Sciatic nerve (tissue), 2 donors: ENCODE measurements at places on chromosomes 2 and 18. TPM values are rescaled to one million over a fixed set of nuclear protein-coding genes. Genes with fewer than 3 reads are reported as not detected.

- DNase-seq = no peak
Measured at GRCh38 chr18:32934201-32934600, 161.4 kb upstream of the KLHL14 start.

DNA sequence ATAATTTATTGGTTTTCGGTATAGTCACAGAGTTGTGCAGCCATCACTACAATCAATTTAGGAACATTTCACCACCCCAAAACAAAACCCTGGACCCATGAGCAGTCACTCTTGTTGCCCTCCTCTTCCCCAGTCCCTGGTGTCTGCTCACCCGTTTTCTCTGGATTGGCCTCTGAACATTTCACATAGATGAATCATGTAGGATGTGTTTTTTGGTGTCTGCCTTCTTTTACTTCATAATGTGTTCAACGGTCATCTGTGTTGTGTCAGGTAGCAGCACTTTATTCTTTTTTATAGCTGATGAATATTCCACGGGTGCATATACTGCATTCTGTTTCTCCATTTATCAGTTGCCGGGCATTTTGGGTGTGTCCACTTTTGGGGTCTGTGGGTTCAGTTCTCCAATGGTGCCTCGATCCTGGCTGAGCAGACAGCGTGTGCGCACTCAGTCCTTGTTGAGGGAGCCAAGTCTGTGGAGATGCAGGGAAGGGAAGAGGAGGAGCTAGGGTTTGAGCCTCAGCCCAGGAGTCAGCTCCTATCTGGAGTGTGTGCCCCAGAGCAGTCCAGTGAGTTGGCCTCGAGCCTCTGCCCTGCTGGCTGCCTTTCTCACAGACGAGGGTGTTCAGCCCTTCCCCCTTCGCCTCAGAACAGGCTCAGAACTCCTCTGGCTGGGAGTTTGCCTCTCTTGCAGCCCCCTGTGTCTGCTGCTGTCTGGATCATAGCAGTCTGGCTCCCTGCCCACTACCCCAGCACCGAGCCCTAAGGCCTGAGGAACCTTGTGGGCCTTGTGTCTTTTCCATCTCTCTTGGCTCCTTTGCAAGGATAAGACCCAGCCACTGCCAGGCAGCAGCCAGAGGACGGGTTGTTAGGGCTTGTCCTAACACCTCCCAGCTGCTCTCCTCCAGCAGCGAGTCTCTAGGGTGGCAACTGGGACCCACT is 18.0 kb downstream of the C2orf74 start:
- no peak for DNase-seq

GRCh38 chr2:27627963-27628766 is 647 bp downstream of the CCDC121 start:
- DNase-seq = no peak

- no peak for DNase-seq
Measured at GRCh38 chr2:227942021-227942420, 70.6 kb downstream of the DAW1 start.

DNA sequence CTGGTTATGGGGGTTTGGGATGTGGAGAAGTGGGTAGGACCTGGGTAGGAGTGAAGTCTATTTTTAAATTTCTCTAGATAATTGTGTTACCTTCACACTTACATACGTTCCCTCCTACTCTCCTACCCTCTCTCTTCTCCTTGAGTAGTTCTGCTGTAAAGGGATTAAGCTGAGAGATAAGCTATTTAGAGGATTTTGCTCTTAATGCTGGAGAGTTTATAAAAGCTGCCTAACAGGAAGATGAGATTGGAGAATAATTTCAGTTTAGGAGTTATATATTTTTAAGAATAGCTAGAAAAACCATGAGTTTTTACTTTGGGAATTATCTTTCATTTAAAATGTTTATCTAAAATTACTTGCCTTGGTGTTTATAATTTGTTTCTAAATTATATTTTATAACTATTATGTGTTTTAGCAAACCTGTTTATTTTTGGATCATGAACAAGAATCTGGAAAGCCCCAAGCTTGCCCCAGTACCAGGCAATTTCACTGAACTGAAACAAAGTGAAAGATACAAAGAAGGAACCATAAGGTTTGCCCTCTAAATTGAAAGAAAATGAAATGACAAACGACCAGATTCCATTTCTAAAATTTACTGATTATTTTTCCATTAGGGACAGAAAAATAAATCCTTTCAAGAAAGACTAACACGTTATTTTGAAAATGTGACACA is 101.5 kb downstream of the ZNF532 start:
- DNase-seq = no peak

- no peak for DNase-seq
Measured at GRCh38 chr2:66387016-66387753, 47.7 kb upstream of the MEIS1 start.

- no peak for DNase-seq
Measured at GRCh38 chr18:54117853-54118773, 106.4 kb downstream of the MBD2 start.

DNA sequence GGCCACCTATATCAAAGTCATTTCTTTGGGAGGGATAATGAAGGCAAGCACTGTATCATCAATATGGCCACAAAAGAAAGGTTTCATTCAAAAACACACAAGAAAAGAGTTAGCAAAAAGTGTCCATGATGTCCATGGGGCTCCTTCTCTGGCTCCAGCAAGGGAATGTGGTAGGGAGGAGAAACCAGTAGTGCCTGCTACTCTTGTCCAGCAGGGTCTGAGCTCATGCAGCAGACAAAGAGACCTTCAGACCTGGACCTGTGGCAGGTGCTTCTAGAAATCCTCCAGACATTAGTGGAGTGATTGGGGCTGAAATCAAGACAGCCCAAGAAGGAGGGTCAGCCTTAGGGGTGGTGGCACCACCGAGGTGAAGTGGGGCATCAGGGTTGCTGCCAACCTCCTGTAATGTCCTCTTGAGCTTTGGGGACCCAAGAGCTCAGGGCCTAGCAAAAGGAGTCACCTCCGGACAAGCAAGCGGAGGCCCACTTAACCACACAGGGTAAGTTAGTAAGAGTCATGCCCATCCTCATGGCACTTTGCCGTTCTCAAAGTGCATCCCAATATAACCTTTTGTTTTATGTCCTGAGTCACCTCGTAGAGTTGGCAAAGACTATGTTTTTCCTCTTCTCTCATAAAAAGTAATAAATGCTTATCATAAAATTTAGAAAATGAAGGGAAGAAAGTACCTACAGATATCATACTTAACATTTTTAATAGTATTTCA is 112.6 kb upstream of the YPEL5 start:
- DNase-seq = no peak

The OSR1 gene
- total RNA-seq = 11.6 TPM

DNA sequence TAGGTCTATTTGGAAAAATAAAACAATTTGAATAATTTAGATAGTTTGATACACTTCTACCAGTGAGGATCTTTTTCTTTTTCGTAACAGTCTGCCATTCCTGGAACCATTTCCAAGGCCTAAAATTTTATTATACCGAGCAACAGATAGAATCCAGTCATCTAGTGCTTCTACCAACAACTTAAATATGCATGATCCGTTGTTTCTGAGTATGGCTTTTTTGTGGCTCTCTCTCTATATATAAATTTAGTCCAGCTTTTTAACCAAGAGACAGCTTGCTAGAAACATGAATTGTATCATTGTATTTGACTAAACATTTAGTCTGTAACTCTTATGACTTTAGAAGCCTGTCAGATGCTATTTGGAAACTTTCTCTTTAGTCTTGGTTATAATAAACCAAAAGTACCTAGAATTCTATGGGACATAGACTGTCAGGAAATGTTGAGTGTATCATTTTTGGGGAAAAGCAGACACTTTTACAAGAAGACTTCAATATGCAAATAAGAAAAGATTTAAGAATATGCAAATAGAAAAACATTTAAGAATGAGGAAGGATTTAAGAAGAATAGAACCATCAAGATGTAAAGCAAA is 161.4 kb downstream of the ZEB2 start:
- DNase-seq = no peak

The SSB gene
- total RNA-seq = 74.6 TPM

DNA sequence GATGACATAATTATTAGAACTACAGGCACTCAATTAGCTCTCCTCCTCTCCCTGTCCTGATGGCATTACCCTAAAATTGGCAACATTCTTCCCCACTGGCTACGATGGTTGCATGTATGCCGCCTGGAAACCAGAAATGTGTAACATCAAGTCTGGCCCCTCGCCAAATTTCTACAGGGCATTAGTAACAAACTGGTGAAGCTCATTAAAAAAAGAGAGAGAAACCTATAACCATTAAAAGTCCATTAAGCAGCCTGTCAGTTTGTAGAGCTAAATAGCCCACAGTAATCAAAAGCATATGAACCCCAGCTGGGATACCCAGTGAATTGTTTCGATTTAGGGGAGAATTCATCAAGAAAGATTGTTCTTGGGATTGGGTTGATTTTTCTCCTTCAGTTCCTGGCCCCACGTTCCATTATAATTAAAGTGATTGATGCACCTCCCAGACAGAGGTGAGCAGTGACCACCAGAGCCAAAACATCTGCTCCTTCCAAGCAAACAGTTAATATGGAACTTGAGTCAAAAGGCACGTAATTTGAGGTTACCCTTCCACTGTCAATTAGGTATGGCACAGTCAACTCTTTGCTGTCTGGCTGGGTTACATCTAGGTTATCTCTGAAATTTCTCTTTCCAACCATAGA is 208.6 kb downstream of the C1D start:
- no peak for DNase-seq

DNA sequence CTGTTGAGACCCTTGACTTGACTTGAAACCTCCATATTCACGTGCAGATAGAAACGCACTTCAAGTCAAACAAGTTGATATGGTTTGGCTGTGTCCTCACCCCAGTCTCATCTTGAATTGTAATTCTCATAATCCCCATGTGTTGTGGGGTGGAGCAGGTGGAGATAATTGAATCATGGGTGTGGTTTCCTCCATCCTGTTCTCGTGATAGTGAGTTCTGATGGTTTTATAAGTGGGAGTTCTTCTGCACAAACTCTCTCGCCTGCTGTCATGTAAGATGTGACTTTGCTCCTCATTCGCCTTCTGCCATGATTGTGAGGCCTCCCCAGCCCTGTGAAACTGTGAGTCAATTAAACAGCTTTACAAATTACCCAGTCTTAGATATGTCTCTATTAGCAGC is 21.4 kb downstream of the SLC3A1 start:
- no peak for DNase-seq

The L3MBTL4 gene
- 8.7 TPM for total RNA-seq

GRCh38 chr2:106191511-106192016 is 2.5 kb downstream of the UXS1 start:
- no peak for DNase-seq

- DNase-seq = no peak
Measured at GRCh38 chr2:230701308-230701707, 11.3 kb upstream of the CAB39 start.

DNA sequence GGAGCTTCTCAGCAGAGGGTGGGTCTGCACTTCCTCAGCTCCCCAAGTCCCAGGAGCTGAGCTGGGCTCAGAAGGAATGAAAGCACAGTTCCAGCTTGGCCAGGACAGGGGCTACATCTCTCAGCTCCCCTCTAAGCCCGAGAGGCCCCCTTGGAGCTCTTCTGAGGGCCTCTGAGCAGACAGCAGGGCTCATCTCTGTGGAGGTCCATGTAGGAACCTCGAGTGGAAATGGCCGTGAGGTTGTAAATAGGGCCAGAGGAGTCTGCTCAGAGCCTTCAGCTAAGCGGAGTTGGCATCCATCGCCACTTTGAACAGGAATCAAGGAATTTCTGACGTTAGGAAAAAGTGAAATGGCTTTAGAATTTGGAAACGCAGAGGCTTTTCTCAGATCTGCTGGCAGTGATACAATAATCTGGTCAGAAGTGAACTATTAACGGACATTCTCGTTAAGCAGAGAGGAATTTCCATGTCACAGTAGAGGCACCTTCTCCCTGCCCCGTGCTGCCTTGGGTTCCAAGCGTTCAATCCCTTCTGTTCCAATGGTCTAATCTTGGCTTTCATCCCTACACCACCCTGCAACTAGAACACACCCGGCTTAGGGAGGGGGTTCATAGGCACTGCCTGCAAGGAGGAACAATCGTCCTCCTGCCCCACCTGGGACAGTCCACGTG is 213.9 kb downstream of the NDUFA10 start:
- peak; percentile 40 for DNase-seq

DNA sequence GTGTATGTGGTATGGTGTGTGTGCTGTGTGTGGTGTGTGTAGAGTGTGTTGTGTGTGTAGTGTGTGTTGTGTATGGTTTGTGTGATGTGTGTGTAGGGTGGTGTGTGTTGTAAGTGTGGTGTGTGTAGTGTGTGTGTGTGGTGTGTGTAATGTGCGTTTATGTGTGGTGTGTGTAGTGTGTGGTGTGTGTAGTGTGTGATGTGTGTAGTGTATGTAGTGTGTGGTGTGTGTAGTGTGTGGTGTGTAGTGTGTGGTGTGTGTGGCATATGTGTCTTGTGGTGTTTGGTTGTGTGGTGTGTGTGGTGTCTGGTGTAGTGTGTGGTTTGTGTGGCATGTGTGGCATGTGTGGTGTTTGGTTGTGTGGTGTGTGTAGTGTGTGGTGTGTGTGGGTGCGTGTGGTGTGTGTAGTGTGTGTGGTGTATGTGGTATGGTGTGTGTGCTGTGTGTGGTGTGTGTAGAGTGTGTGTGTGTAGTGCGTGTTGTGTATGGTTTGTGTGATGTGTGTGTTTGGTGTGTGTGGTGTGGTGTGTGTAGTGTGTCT is 4.0 kb upstream of the RTP5 start:
- no peak for DNase-seq

DNA sequence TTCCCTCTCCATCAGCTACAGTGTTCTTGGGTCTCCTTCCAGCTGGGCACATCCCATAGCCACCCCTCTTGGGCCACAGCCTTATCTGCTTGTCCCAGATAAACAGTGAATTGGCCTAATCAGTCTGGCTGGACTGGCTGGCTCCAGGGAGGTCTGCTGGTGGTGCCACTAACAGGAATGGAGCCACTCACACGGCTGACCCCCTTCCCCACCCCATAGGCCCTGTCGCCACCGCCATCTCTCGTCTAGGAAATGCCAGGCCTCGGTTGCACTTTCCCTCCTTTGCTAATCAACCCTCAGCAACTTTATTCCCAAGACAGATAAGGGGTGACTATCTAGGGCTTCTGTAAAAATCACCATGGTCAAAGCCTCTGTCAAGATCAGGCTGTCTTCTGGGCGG is 23.0 kb upstream of the TNP1 start:
- DNase-seq = no peak

DNA sequence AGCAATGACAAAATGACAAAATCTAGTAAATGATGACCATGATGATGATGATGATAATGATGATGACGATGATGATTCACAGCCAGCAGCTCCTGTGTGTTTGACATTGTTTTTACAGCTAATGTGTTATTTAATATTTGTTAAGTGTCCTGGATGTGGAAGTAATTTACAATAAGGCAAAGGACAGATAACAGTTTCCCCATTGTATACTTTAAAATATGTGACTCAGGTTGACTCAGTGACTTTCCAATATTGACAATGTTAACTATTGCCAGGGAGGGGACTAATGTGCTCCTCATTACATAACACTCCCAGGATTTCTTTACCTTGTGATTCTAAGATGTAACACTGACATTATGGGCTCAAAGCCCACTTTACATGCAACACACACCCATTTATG is 602.2 kb downstream of the FBXO15 start:
- no peak for DNase-seq
